ENCODE measurements at places on chromosomes 7 and 10.

DNA sequence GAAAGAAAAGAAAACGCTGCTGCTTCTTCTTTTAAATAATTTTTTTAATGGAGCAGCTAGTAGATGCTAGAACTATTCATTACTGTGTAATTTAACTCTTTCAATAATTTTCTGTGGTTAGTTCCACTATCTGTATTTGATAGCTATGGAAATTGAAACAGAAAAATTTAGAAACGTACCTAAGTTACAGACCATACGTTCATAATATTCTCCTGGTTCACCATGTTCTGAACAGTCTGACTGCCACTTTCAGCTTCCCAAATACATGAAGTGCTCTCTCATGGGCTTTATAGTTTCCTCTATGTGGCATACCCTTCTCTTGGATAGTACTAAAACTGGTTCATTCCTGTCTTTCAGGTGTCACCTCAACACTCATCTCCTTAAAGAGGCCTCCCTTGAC, 508.0 kb downstream of the MDFIC start:
- no peak for DNase-seq

DNA sequence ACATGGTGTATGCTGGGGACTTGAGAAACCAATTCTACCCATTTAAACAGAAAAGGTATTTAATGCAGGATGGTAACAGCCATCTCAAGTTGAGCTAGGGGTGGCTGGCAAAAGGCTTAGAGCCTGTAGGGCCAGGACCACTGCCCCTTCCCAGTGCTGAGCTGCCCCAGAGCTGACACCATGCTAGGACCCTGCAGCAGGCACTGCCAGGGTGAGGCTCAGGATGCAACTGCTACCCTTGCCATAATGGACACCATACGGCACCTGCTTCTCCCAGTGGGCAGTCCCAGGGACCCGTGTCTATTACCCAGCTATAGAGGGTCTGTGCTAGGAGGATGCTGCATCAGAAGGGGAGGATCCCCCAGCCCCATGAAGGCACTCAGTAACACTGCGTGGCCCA, 160.7 kb upstream of the ADCY1 start:
- no peak for DNase-seq

- DNase-seq: no peak
These were observed 98.8 kb downstream of the PRKAG2 start for GRCh38 chr7:151777908-151778670.

GRCh38 chr10:28241741-28242399, 61.0 kb downstream of the MPP7 start:
- peak; percentile 62 for DNase-seq

DNA sequence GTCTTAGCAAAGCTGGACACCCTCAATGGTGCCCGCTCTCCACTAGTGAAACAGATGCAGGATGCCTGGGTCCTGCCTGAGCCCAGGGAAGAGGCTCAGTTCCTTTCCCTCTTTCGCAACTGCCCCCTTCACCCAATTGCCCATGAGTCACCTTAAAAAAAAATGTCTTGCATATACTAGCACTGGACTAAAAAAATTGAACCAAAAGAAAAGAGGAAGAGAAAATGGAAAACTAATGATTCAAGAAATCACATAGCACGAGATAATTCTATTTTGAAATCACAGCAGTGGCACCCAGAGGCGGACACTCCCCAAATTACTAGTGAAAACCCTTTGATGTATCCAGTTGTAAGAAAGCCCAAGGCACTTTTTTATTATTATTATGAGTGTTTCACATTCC, 972.5 kb downstream of the LRMDA start:
- DNase-seq: no peak
